ENCODE measurements at places on chromosomes 2 and 18.

- DNase-seq = no peak
Measured at GRCh38 chr18:6616981-6617380, 112.5 kb upstream of the ARHGAP28 start.

GRCh38 chr2:36831185-36831584 lies 134.7 kb downstream of the VIT start:
- no peak for DNase-seq

DNA sequence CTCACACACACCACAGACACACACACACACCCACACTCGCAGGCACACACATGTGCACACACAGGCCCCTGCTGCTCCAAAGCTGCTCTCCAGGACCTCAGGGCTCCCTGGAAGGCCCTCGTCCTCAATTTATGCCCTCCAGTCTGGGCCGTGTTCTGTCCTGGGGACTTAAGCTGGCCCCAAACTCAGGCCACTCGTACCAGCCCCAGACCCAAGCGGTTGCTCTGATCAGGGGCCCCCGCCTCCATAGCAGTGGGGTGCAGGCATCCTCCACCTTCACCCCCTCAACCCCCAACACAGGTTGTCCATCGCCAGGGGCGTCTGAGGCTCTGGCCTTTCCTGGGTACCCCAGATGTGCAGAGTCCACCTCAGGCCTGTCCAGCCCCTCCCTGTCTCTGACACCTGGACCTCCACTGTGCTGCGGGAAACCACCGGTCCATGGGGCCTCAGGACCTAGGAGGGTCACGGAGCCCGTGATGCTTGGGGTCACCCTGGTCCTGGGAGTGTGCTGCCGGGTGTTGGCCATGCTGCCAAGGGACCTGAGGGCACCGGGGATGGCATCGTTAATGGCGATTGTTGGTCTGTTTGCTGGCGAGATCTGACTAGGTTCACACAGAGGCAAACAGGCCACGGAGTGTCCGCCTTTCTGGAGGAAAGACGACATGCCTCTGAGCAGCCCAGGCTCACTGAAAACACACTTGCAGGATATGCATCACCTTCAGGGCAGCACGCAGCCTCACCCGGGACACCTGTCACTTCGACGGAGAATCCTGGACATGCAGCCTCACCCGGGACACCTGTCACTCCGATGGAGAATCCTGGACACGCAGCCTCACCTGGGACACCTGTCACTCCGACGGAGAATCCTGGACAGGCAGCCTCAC lies 155.6 kb downstream of the NDUFA10 start:
- no peak for DNase-seq

DNA sequence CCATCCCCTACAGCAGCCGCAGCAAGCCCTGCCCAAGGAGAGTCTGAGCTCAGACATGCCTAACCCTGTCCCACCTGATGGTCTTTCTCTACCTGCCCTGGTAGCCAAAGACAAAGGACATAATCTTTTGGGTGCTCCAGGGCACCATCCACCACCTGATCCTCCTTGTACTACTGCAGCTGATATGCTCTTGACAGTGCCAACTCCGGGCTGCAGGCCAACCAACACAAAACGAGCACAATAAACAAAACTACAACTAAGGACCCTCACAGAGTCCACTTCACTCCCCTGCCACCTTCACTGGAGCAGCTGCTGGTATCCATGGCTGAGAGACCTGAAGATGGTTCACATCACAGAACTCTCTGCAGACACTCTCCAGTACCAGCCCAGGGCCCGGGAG lies 106.3 kb downstream of the GRB14 start:
- DNase-seq = no peak

DNA sequence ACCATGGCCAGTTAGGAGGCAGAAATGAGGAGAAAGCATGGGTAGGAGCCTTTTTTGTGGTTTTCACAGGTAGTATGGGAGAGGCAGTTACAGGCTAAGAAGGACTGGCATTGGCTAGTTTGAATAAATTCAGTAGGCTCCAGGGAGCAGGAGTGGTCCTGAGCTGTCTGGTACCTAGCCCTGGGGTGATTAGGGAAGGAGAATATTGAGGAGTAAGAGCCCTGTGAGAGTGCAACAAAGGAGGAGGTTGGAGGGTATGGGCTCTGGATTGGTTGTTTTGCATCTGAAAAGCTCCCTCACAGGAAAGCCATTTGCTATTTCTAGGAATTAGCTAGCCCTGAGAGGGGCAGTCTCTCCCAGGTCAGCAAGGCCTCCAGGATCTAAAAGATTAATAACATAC lies 13.3 kb upstream of the TCF7L1 start:
- DNase-seq = no peak

DNA sequence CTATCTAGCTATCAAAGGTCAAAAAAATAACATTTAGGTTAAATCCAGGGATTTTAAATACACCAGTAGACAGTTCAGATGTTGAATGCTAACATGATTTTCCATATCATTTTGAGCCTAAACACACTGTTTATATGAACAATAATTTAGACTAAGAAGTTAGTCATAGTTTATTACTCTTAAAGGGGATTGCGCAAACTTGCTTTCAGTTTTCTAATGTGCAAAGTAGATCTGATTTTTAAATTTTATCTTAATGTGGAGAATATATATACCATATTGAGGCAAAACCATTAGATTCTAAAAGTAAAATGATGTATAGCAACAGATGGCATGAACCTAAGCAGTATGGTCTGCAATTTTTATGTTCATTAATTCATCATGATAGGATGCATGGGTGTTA lies 76.6 kb downstream of the CDH7 start:
- DNase-seq = no peak

- peak; percentile 63 for DNase-seq
Measured at GRCh38 chr2:136135921-136136906, 18.3 kb upstream of the CXCR4 start.

GRCh38 chr2:11583840-11584524 lies 50.1 kb downstream of the GREB1 start:
- peak; percentile 23 for DNase-seq

GRCh38 chr2:138223319-138223718 lies 259.0 kb downstream of the HNMT start:
- no peak for DNase-seq

GRCh38 chr18:3771121-3771971 lies 321.4 kb downstream of the TGIF1 start:
- DNase-seq = peak; percentile 46

- no peak for DNase-seq
Measured at GRCh38 chr2:95049683-95049955, 24.1 kb downstream of the MAL start.

DNA sequence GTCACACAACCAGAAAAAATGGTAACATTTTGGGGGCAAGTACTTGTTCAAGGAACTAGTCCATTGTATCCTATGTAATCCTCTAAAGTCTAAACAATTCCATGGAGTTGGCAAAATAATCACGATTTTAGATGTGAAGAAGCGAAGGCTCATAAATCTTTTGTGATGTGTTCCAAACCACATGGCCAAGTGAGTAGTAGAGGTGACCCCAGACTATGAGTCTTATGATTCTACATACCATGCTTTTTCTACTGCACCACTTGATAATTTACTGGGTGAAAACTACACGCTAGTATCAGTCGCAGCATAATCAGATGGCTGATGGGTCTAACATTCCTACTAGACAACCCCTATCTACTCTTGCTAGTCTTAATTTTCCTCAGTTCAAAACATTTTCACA lies 371.4 kb downstream of the OSR1 start:
- DNase-seq = no peak

DNA sequence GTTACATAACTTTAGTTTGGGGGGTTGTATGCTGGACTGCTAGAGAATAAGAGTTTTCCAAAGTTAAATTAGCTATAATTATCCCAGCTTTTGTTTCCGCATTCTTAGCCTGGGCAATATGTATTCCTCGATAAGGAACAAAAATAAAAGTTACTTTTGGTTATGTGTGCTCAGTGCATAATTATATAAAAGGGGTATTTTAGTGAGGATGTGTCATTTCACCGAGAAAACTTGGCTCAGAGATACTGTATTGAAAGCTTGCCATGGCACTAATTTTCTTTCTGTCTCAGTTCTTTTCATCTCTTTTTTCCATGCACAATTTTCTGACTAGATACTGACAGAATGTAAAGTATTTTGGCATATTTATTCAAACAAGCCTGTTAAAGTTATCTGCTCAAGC lies 28.2 kb downstream of the ARHGAP15 start:
- no peak for DNase-seq

GRCh38 chr18:57925706-57926105 lies 118.3 kb upstream of the NEDD4L start:
- DNase-seq = no peak

GRCh38 chr2:237198164-237198855 lies 112.6 kb downstream of the COPS8 start:
- no peak for DNase-seq

- no peak for DNase-seq
Measured at GRCh38 chr2:230842473-230842872, 22.3 kb upstream of the ITM2C start.

GRCh38 chr2:27495840-27496356 lies 741 bp upstream of the GCKR start:
- no peak for DNase-seq

GRCh38 chr2:74546004-74546403 lies 7.7 kb downstream of the LOXL3 start:
- DNase-seq = no peak

DNA sequence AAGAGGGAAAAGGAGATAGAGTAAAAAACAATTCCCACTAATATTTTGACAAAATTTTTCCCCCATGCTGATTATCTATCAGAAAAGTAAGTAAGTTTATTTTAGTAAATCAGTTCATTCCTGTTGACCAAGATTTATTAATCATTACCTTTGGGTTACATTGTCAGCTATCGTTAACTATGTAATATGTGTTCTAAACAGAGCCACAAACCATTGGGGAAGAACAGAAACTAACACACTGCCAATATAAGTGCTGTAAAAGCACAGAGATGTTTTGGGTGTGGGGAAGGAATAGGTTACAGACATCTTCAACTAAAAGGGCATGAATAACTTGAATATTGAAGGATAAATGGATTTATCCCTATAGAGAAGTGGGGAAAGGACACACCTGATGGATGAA lies 42.5 kb upstream of the ACADL start:
- no peak for DNase-seq

GRCh38 chr2:24038786-24039499 lies 8.2 kb downstream of the WDCP start:
- DNase-seq = no peak

- DNase-seq = no peak
Measured at GRCh38 chr2:98448441-98449145, 3.9 kb downstream of the INPP4A start.

DNA sequence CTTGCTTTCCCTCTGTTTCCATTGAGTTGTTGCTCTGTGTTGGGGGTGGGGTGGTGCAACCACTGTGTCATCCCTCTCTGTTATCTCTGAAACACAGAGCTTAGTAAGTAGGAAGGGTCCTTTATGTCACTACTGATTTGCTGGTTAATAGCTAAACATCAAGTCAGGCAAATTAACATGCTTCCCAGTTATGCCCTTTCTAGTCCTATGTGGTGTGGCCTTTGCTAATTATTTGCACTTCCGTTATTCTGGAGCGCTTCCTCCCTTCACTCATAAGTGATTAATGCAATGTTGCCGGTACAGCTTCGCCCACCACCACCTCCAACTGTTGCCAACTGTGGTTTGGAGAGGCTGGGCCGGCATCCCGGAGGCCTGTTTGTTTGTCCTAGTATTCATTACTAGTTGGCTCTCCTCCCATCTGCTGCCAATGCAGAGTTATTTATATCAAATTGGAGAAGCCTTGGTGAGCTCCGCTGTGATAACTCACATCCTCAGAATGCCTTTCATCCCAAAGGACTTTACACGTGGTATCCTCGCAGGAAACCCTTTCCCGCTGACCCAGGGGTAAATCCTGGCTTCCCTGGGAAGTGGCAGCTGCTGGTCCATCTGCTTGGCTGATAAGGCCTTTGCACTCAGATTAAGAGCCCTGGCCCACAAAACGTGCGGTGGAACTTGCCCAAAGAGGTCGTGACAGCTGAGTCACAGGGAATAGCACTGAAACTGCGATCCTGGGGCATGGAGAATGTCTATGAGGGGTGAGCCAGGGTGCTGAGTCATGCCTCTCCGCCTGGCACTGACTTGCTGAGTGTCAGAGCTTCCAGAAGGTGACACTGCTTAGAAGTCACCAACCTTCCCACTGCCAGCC lies 72.0 kb upstream of the ZCCHC2 start:
- DNase-seq = no peak

GRCh38 chr18:12026562-12026961 lies 45.3 kb downstream of the IMPA2 start:
- no peak for DNase-seq

DNA sequence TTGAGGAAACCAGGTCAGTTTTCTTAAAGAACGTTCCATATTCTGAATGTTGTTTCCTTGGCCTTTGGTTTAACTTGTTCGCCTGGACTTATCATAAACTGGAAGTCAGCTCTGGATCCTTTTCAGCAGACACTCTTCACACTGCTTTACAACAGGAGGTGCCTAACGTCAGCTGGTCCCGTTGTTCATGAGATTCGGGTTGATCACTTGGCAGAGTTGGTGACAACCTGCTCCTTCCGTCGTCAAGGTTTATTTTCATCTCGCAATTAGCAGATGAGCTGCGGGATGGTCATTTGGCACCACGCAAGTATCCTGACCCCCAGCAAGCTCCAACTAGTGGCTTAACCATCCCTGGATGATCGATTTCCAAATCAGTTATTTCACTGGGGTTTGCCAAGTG lies 23.0 kb upstream of the BIN1 start:
- no peak for DNase-seq

DNA sequence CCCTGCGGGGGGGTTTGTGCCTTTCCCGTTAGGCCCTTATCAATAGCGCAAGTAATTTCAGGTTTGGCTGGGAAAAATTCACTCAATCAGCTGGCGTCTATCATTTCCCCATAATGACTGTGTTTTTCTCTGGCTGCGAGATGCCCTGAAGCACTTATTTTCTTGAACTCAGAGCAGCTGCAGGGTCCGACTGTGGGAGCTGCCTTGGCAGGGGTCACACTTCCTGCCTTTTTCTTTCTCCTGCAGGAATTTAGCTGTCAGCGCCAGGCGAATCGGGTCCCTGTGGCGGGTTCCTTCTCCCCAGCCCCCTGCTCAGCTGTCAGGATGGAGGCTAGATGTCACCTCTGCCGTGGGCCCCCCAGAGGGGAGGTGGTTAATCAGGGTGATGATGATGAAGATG lies 81.3 kb upstream of the HPCAL1 start:
- DNase-seq = no peak

- DNase-seq = no peak
Measured at GRCh38 chr2:140178234-140178633, 1398.0 kb upstream of the NXPH2 start.
